ENCODE measurements at places on chromosomes 5 and 9.
A peak's percentile ranks its signal among the peaks of the same experiment; 100 is the strongest.

DNA sequence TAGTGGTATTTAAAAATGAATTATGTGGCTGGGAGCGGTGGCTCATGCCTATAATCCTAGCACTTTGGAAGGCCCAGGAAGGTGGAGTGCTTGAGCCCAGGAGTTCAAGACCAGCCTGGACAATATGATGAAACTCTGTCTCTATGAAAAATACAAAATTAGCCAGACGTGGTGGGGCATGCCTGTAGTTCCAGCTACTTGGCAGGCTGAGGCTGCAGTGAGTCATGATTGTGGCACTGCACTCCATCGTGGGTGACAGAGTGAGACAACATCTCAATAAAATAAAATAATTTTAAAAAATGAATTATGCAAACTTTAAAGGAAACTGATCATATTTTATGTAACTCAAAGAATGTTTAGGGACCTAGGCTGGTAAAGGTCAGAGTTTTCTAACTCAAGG, 310.8 kb upstream of the DMRT1 start:
- DNase-seq: no peak

- DNase-seq: no peak
These were observed 21.6 kb downstream of the OSMR start for GRCh38 chr5:38867416-38867815.

- no peak for DNase-seq
These were observed 531.1 kb upstream of the CDH6 start for GRCh38 chr5:30662373-30662772.

- DNase-seq: no peak
These were observed 15.0 kb downstream of the GLIPR2 start for GRCh38 chr9:36151316-36152210.

GRCh38 chr5:113608113-113608596, 94.7 kb downstream of the YTHDC2 start:
- DNase-seq: no peak

- DNase-seq: peak; percentile 48
These were observed 74.0 kb downstream of the UBAP1 start for GRCh38 chr9:34252670-34253459.

Data from left renal pelvis (tissue), 4 donors.